Stimulated activated CD8-positive, alpha-beta memory T cell treated with anti-CD3 and anti-CD28 coated beads, Interleukin-4, amount 100 ng/mL, for 1 hour (primary cell): ENCODE measurements at places on chromosomes 7 and 10.

GRCh38 chr10:22475651-22476600 lies 130.6 kb downstream of the SPAG6 start:
- no peak for DNase-seq

GRCh38 chr7:138981332-138982203 lies at the start of gene KIAA1549:
TSS of gene KIAA1549 (minus strand) at chr7:138981389. CDS start at chr7:138981269, 120 bp downstream.
- peak; percentile 15 for DNase-seq

GRCh38 chr10:124696446-124697392 lies 47.5 kb downstream of the FAM53B start:
- DNase-seq: no peak

GRCh38 chr10:112092519-112092918 lies 91.0 kb downstream of the GPAM start:
- no peak for DNase-seq

DNA sequence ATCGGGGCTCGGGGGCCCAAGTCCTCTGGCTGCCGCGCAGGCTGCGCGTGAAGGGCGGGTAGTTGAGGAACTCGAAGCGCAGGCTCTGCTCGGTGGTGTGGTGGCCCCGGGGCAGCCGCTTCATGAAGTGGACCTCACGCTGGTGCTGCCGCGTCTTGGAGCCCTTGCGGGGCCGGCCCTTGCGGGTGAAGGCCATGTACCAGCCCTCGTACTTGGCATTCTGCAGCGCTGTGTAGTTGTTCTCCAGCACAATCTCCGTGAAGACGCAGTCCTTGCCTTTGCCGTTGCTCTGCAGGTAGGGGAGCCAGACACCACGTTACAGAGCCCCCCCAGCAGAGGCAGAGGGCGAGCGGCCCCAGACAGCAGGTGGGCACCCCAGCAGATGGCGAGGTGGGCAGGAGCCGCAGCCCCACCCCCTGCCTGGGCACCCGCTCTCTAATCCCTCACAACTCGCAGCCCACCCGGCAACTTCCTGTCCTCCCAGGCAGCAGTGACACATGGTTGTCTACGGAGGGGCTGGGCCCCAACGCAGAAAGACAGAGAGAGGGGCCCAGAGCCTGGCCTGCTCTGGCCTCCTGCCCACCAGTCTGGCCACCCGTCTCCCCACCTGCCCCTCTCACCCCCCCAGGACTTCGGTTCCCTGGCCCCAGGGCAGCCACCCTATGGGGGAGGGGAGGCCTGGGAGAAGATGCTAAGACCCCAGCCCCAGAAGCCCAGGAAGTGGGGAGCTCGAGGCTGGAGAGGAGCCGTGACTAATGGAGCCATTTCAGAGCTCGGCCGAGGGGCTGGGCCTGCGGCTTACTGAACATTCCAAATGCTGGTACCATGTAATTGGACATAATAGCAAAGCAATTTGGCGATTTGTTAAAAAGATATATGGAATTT lies 5.3 kb downstream of the FGF8 start:
- DNase-seq: no peak

DNA sequence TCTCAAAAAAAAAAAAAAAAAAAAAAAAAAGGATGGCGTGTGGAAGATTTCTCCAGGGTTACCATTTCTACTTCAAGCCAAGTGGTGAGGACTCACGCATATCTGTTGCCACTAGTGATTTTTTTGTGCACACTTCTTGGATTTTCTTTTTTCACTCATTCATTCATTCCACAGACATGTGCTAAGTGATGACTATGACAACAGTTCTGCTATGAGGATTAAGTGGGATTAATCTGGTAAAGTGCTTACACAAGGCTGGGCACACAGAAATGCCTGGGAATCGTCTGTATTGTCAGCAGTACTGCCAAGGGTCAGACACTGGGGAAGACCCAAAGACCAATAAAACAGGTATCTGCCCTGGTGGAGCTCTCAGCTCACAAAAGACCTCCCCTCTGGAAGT lies 6.3 kb upstream of the OPN1SW start:
- no peak for DNase-seq

DNA sequence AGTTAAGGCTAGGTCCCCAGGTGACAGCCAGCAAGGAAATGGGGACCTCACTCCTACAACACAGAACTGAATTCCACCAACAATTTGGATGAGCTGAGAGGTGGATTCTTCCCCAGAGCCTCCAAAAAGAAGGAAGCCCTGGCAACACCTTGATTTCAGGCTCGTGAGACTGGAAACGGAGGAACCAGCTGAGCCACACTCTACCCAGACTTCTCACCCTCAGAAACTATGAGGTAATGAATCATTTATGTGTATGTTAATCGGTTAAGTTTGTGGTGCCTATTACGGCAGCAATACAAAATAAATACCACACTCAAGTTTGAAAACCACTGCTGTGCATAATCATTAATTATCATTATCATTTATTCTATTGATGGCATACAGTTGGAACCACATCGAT lies 532.4 kb upstream of the ANKRD30A start:
- DNase-seq: no peak

GRCh38 chr7:129561677-129562359 lies 49.7 kb upstream of the NRF1 start:
- DNase-seq: no peak

GRCh38 chr10:22437620-22438588 lies 92.6 kb downstream of the SPAG6 start:
- no peak for DNase-seq

DNA sequence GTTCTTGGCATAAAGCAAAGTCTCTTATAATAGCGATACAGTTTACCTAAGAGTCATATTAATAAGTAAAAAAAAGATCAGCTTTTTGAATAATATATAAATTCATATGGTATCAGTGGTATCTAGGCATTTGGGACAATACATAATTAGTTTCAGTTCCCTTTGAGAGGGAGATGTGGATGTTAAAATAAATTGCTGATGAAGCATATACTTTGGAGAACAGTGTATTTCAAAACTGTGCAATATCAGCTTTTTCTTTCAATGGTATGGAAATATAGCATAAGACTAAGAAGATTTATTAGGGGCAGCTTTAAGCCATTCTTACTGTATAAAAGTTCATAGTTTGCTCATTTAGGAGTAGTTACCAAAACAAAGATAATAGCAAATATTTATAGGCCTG lies 35.5 kb downstream of the MDFIC start:
- DNase-seq: no peak

- DNase-seq: no peak
Observed at GRCh38 chr7:140551355-140552239, 72.3 kb upstream of the MKRN1 start.

DNA sequence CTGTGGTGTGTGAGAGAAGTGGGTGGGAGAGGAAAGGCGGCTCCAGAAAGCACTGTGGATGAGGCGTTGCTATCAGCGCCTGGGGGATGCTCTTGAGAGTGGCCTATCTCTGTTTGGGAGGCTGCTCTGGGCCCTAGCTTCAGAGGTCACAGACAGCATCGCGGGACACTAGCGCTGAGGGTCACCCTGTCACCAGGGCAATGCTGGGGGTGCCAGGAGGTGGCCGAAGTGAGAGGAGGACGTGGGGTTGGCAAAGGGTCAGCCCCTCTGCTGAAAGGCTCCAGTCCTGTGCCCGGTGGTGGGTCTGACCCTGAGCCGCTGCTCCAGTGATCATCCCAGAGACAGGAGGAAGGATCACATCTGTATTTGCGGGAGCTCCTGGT lies 3.0 kb upstream of the TACR2 start:
- DNase-seq: no peak

GRCh38 chr10:102627736-102628293 lies 16.5 kb upstream of the TRIM8 start:
- no peak for DNase-seq

GRCh38 chr10:117638200-117638599 lies 95.7 kb downstream of the EMX2 start:
- no peak for DNase-seq

DNA sequence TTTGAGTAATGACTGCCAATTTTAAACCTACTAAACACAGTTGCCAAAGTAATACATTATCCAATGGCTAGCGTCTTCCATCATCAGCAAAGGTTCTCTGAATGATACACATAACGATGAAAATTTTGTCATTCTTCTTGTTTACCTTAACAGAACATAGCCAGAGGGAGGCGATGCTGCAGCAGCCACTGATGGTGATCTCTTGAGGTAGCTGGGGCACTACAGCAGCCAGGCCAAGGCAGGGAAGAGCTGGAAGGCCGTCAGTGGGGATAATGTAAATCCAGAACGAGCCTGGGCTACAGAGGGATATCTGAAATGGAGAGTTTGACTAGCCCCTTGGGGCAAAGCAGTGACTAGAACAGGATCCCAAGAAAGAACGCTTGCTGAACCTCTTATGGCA lies 38.8 kb downstream of the PRPS1L1 start:
- DNase-seq: no peak

- DNase-seq: no peak
Observed at GRCh38 chr10:116654816-116655215, 34.1 kb downstream of the PNLIPRP2 start.

GRCh38 chr10:78454123-78454645 lies 420.5 kb downstream of the RPS24 start:
- DNase-seq: no peak

DNA sequence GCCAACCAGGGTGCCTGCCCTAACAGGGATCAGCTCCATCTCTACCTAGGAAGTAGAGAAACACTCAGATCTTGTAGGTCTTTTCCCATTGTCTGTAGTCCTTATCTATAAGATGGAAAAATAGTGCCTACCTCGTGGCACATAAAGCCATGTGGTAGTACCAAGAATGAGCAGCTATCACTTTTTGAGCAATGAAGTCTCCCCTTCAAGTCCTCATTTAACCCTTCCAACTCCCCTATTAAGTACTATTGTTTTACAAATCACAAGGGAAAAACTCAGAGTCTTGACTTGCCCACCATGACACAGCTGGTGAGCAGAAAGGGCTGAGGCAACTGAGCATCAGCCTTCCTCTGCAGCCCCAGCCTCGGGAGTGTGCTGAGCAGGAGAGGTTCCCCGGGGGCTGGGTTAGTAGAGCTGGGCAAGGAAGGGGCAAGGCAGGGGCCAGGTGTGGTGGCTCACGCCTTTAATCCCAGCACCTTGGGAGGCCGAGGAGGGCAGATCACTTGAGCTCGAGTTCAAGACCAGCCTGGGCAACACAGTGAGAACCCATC lies 3.3 kb downstream of the FRAT2 start:
- no peak for DNase-seq

DNA sequence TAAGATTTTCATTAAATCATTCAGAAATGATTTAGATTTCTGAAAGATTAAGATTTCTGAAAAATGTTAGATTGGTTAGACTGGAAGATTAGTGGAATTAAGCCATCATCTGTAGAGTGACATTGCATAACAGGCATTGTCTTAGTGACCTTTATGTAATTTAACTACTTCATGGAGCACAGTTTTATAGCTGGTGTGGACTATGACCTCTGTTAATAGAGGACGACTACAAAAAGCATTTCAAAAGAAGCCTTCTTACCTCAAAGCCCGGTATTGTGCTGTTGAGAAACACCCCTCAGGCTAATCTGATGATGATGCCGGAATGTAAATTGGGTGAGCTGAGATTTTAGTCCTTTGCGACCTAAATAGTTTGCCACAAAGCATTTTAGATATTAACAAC lies 55.6 kb downstream of the GALNT11 start:
- no peak for DNase-seq

DNA sequence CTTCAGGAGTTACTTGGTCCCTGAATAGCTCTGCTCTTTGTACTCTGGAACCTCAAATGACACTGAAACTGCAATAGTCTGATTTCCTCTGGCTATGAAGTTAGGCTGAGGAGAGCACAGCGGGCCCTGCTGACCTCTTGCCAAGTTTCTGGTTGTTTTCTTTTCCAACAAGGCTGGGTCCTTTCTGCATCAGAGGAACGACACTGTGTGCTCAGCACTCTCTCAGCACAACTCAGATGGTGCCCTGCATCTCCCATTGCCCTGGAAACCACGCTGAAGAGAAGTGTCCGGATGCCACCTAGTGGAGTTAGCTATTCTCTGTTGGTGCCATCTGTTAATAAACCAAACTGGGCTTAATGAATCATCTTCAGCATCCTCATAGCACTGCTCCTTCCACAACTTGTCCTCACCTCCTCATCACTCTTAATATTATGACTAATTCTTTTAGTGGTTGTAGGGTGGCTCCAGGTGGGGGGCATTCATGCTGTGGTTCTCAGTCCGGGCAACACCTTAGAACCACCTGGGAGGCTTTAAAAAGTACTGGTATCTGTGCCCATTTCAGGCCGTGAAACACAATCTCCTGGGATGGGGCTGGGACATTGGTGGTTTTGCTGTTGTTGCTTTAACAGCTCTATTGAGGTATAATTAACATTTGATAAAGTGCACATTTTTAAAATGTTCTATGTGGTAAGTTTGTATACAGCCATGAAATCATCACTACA lies 8.2 kb upstream of the EFCAB10 start:
- peak; percentile 22 for DNase-seq

GRCh38 chr10:133306941-133307379 lies 1.7 kb downstream of the TUBGCP2 start:
- no peak for DNase-seq

- no peak for DNase-seq
Observed at GRCh38 chr10:83995738-83996331, 143.5 kb upstream of the GHITM start.

DNA sequence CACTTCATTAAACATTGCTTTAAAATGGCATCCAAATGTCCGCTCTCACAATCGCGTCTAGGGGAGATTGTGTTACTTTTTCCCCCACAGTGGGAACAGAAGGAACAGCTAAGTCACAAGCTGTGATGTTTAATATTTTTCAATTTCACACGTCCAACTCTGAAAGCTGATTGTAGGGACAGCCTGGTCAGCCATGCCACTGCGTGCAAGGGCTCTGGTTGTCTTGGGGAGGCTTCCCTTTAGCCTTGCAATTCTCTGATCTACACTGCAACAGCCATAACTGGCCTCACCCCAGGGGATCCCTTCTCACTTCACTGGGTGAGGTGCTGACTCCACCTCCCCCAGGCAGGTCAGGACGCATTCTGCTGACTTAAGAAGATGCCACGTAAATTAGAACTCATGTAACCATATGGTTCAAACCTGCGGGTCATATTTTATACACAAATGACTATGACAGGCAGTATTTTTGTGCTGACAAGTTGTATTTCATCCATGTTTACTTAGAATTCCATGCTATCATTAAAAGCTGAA lies 425.2 kb upstream of the NFE2L3 start:
- no peak for DNase-seq

DNA sequence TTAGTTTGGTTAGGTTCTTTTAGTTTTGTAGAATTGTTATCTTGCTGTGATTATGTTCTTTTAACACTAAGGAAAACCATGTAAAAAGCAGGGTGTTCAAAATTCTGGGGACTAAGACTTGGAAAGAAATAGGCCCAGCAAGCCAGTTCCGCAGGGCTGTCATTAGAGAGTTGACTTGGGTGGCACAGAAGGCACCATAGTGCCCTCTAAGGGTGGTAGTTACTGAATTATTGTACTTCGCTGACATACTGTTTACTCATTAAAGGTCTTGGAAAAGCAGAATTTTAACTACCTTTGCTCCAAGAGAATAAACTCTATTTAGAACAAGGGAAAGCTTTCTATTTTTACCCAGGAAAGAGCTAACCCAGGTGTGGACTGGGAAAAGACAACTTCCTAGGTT lies 86.5 kb downstream of the OTUD1 start:
- no peak for DNase-seq

GRCh38 chr7:139046143-139046542 lies 10.3 kb upstream of the ZC3HAV1L start:
- no peak for DNase-seq

- no peak for DNase-seq
Observed at GRCh38 chr7:92137557-92137956, 3.3 kb upstream of the CYP51A1 start.
